Muscle of arm (tissue), 14 donors: ENCODE measurements at places on chromosomes 5 and 9. TPM values are rescaled to one million over a fixed set of nuclear protein-coding genes. Genes with fewer than 3 reads are reported as not detected.

The ZDHHC11B gene
- polyA plus RNA-seq, result 8.1 TPM

The YIPF5 gene
- polyA plus RNA-seq, result 65.0 TPM

DNA sequence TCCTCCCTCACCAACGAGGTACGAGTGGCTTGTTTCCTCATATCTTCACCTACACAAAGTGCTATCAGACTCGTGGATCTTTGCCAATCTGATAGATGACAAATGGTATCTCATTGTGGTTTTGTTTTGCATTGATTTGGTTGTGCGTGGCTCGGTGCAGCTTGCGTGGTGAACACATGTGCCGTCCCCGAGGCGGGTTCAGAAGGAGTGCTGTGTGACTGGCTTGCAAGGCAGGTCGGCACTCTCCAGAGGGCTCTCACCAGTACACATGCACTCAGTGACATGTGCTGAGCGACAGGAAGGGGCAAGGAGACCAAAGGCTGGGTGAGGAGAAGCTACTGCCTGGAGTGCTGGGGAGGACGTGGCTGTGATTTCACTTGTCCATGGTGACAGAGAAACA lies 95.3 kb upstream of the PITX1 start:
- no peak for DNase-seq

DNA sequence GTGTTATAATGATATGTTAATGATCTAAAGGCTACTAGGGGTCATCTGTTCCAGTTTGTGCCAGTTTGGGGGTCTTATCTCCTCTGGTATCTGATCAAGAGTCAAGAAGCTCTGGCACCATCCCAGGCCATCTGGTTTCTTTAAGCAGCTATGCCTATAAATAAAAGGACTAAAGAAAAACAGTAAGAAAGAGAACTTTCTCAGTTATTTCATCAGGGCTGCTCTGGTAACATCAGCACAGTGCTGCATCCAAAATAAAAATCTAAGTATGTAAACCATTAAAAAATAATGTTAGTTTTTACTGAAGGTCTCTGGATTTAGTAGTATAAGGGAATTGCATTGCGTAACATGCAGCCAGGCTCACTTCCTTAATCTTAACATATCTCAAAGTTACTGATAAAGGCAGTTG lies 185.0 kb downstream of the NR2F1-AS1 start:
- DNase-seq, result peak; percentile 20

DNA sequence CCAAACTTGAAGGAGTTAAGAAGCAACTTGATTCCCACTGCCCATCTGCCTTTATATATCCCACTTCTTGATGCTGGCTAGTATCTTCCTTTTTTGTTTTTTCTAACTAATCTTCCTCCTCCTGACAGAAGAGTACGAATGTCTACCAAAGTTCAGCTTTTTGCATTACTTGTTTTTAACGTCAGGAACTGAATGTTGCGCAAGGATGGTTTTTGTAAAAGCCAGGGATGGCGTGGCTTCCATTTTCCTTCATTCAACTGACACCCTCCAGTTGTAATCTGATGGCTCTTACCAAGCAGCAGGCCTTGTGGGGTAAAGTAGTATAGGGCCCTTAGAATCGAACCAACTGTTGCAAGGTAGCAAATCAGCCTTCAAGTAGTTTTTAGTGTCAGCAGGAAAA lies 70.8 kb upstream of the GPR151 start:
- no peak for DNase-seq

- no peak for DNase-seq
Observed at GRCh38 chr5:163478126-163478981, 17.9 kb downstream of the HMMR start.

- DNase-seq, result no peak
Observed at GRCh38 chr5:68894673-68895072, 199.1 kb upstream of the SLC30A5 start.

- DNase-seq, result no peak
Observed at GRCh38 chr5:170137694-170138214, 32.1 kb downstream of the FOXI1 start.

GRCh38 chr5:170892196-170892595 lies 30.4 kb downstream of the RANBP17 start:
- DNase-seq, result no peak

GRCh38 chr9:91160181-91160580 lies 201.5 kb downstream of the AUH start:
- no peak for DNase-seq
